ENCODE measurements at places on chromosomes 1 and 21.

DNA sequence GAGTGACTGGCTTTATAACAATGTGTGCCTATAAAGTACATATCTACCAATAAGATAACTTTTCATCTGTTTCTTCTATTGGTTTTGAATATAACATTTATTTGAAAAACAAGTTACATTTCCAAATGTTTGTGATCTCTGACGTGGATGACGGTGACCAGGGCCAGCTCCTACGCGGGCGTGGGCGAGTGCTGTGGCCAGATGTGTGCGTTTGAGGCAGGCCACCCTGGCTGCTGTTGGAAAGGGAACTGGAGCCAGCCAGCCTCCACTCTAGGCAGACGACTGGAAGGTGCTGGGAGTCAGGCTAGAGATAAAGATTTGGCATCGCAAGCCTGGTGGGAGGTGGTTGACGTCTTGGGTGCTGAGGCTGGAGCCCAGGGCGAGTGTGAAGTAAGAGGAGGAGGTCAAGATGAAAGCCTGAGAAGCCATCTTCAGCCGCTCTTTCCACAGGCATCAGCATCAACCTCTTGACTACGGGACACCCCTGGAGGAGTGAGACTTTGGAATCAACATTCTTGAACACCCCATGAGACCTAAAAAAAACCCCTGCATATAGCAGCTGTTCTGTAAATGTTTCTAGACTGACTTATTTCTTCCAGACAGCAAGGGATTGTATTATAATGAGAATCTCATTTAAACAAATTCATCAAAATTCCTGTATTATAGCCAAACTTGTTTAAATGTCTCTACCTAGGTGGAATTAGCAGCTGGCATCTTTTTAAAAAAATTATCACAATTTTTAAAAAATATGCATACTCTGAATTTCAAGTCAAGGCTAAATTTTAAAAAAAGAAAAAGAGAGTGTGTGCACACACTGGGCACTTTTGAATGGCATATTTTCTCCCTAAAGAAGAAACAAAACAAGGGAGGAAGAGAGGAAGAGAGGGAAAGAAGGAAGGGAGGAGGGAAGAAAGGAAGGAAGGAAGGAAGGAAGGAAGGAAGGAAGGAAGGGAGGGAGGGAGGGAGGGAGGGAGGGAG lies 112.5 kb upstream of the SLC44A3 start:
- DNase-seq: no peak

DNA sequence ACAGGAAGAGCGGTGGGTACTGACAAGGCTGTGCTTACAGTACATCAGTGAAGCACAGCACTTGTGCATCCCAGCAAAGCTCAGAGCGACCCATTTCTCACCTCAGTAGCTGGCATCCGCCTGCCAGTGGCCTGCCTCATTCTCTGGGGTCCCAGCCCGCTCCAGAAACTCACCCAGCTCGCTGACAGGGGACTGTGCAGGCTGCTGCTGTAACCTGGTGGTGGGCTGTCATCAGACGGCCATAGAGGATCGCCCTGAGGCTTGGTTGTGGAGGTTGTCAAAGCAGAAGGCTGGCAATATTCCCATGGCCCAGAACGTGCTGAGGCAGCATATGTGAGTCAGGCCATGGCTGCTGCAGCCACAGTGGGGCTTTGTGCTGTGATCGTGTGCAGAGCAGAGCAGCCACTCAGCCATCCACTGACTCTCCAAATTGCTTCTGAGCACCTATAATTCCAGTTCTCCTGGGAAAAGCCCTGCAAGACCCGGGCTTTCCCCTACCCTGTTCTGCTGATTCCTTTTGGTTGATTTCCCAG lies 13.6 kb upstream of the GPR137B start:
- DNase-seq: peak; percentile 96

DNA sequence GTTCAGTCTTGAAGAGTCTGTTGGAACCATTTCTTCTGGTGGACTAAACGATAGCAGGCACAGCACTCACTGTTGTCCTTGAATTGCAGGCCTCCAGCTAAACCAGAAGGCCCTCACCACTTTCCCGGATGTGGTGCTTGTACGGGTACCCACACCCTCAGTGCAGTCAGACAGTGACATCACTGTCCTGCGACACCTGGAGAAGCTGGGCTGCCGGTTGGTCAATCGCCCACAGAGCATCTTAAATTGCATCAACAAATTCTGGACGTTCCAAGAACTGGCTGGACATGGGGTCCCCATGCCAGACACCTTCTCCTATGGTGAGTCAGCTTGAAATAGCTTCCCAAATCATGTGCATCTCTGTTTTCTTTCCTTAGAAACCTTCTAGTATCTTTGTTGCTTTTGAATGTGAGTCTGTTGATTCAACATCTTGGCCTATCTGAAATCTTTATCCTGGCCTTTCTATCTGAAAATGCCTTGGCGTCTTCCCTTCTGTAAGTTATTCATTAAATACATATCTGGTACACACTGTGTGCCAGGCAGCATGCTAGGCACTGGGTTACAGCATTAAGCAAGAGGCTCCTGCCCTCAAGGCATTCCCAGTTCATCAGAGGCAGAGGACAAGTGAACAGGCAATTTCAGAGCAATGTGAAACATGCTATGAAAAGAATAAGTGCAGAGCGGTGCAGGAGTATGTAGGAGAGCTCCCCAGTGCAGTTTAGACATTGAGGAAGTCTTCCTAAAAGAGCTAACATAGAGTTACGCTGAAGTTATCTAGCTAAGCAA lies 18.9 kb downstream of the RIMKLA start:
- no peak for DNase-seq

- no peak for DNase-seq
Observed at GRCh38 chr1:52683367-52683940, 14.7 kb downstream of the COA7 start.

- no peak for DNase-seq
Observed at GRCh38 chr1:15557594-15557993, 27.3 kb downstream of the AGMAT start.

DNA sequence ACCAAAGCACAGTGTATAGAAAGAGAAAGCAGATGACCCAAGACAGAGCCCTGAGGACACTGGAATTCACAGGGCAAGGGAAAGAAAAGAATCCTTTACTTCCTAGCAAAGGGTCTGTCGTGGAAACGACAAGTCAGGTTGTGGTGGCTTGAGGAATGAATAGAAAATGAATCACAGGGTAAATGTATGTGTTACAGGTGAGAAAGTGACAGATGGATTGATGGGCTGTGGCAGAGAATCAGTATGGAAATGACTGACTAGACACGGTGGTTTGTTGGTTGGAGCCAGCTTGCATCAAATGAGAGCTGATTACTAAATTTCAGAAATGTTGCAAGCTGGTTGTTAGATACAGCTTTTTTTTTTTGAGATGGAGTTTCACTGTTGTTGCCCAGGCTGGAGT lies 46.9 kb downstream of the PTP4A2 start:
- no peak for DNase-seq

DNA sequence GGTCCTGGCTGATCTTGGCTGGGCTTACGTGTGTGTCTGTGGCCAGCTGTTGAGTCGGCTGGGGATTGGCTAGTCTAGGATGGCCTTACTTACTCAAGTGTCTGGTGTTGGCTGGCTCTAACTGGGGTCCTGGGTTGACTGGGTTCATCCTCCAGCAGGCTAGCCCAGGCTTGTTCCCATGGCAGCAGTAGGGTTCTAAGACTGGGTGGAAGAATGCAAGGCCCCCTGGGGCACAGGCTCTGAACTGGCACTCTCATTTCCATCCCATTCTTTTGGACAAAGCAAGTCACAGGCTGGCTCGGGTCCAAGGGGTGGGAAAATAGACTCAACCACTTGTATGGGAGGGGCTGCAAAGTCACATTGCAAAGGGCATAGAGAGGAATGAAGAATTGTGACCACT lies 7.9 kb upstream of the OPRD1 start:
- DNase-seq: no peak

DNA sequence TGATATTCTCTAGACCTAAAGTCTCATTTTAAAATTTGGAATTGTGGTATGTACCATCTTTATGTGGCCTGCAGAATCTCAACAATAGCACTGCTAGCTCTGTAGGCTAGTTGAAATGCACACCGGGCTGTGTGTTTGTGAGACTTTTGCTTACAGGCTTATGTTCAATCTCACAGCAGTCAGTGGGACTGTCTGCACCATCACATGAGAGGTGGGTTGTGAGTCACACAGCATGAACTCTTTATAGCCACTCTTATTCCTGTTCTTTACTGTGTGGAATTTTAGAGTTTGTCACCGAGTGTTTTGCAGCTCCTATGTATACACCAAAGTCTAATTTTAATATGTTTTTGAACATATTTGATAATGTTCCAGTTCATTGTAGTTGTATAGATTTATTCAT lies 74.6 kb downstream of the RASAL2 start:
- DNase-seq: peak; percentile 17

DNA sequence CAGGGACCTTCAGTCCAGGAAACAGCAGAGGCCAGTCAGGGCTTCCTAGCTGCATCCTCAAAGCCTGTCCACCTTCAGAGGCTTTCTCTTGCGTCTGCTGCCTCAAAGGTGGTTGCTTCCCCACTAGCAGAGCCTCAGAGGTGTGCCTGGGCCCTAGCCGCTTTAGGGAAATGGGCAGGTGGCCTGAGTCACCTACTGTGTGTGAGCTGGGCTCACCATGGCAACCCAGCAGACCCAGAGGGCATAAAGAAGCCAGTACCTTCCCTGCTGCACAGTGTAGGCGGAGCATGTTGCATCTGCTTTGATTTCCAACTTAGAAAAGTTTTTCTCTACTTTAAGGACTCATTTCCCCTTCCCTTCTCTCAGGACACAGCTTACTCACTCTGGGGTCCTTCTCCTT lies 12.5 kb downstream of the SLC9A1 start:
- no peak for DNase-seq

- DNase-seq: no peak
Observed at GRCh38 chr1:56255516-56256152, 323.7 kb downstream of the PLPP3 start.

DNA sequence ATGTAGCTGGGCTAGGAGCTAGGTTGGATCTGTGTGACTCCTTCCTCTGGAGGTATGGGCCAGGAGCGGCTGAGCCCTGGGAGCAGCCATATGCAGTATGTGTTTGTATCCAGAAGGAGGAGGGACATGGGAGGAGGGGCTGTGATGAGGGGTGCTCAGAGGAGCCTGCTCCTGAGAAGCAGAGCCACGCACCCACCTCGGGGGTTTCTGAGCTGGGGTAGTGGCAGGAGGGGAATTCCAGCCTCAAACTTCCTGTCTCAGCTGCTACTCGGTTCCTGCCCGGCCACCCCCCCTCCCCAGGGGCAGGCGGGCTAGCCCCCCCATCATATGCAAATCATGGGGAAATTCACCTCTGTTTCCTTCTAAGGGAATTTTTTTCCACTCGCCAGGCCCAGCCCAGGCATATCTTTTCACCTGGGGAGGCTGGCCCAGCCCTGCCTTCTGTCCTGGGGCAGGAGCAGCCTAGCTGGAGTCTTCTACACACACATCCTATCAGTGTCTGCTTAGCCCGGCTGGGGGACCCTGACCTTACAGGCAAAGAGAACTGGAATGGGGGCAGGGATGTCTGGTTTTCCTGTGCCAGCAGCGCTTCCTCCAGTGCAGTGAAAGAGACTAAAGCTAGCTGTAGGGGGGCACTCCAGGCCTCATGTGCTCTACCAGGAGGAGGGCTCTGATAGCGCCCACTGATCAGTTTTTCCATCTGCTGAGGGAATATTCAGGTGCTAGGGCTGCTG lies 3.0 kb downstream of the ZC3H12A start:
- no peak for DNase-seq
